ENCODE measurements at places on chromosomes 3 and 15.

- DNase-seq = no peak
Measured at GRCh38 chr15:40891138-40891537, 3.1 kb upstream of the VPS18 start.

GRCh38 chr3:150635076-150635475 lies 32.0 kb downstream of the SELENOT start:
- DNase-seq = no peak

GRCh38 chr15:93235926-93236780 lies 147.1 kb upstream of the RGMA start:
- no peak for DNase-seq

- DNase-seq = no peak
Measured at GRCh38 chr3:158140396-158140795, 30.5 kb downstream of the RSRC1 start.

DNA sequence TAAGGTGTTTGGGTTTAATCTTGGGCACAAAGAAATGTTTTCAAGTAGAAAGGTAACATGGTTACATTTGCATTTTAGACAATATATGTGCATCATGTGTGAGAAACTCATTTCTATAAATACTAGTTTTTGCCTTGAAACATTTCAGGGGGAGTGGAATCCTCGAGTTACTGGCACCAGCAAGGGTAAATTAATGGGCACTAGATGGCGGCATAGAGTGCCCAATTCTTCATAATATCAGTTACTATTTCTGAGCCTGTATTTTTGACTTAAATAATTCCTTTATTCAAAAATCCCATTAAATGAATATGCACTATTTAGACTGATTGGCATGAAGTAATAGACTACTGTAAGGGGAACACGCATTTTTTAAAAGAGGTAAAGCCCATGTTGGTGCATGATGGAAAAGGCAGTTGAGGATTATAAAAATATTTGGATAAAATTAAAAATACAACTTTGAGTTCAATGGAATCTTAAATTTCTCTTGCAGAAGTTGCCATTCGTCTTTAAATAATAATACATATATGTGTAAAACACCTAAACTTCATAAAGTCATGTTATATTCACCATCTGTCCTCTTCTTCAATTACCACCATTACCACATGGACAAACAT lies 106.3 kb downstream of the ZBTB20 start:
- DNase-seq = peak; percentile 3

DNA sequence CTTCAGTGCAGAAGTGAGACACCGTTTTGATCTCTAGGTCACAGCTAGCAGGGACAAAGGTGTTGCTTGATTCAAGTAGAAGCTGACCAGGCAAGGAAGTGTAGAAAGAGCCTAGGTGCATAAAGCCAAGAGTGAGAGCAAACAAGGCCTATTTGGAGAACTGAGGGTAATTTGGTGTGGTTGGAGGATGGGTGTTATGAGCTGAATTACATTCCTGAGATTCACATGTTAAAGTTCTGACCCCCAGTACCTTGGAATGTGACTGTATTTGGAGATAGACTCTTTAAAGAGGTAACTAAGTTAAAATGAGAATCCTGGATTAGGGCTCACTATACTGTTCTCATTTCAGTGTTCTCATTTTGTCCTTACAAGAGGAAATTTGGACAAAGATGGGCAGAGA lies 191.3 kb downstream of the ZMAT3 start:
- no peak for DNase-seq

- no peak for DNase-seq
Measured at GRCh38 chr3:37024092-37024491, 30.8 kb downstream of the MLH1 start.
